ENCODE measurements at places on chromosomes 12 and 14.

- DNase-seq, result no peak
These were observed 57.7 kb upstream of the DLK1 start for GRCh38 chr14:100669011-100669412.

DNA sequence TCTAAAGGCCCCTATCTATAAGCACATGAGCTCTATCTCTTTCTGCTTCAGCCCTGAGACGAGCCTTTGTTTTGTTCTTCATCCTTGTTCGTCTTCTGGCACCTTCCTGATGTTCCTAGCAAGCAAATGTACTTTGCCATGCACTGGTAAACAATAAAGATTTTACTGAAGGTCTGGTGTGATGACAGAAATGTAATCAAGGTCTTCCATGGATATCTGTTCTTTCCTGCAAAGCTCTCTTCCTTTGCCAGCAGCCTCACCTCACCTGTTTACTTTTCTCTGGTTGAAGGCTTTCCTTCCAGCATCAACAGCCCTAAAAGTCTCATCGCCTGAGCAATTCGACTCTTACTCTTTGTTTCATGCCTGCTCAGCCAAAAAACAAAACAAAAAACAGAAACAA, 330.3 kb downstream of the PCNX1 start:
- DNase-seq, result no peak

- DNase-seq, result no peak
These were observed 28.6 kb downstream of the EML1 start for GRCh38 chr14:99821519-99822508.

- no peak for DNase-seq
These were observed 14.4 kb downstream of the TEAD4 start for GRCh38 chr12:2973566-2973965.

- no peak for DNase-seq
These were observed 755.7 kb upstream of the USP15 start for GRCh38 chr12:61504396-61505080.

GRCh38 chr14:69038455-69039287, 59.6 kb upstream of the ACTN1 start:
- no peak for DNase-seq
